Cardiac septum (tissue), 1 donor: ENCODE measurements at places on chromosomes 3 and 15.

GRCh38 chr15:99616773-99617342 lies 51.1 kb downstream of the MEF2A start:
- no peak for DNase-seq

DNA sequence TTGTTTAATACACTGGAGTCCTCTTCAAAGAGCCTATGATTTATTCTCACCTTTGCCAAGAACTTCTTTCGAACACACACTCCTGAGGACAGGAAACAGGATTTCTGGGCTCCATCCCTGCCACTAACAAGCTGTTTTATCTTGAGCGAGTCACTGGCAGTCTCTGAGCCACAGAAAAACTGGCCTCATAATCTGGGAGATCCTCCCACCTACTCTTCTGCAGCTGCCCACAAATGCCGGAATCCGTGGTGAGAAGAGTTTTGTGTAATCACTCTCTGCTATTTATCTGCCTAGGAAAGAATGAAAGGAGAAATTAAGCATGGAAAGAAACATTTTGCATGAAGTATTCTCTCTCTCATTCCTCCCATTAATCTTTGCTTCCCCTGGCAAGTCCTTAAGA lies 172.0 kb upstream of the TRIM42 start:
- no peak for DNase-seq

GRCh38 chr15:63492541-63493077 lies 11.8 kb upstream of the USP3 start:
- peak; percentile 2 for DNase-seq

- DNase-seq: no peak
Observed at GRCh38 chr3:123068601-123069381, 2.0 kb downstream of the PDIA5 start.

DNA sequence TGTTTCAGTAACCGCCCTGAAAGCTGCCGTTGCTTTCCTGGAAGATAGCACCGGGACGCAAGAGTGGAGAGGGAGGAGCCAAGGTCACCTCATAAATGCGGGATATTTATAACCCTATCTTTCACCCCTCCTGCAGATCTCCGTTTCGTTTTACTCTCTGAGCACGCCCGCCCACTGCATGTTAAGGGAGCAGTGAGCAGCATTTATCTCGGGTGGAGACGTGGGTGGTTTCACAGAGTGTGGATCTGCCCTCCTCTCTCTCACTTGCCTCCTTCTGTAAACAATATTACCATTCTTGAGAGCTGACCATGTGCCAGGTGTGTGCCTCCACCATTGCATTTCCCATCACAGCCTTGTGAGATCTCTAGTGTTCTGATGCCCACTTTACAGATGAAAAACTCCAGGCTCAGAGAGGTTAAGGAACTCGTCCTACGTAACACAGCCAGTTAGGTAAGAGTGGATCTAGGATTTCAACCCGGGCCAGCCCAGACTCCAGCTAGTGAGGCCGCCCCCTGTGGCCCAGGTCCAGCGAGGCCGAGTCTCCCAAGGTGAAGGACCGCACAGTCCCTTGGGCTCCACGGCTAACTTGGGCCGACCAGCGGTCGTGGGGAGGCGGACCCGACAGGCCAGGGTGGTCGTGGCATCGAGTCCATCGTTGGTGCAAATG lies 16.9 kb upstream of the SEMA4B start:
- peak; percentile 80 for DNase-seq

GRCh38 chr3:177618873-177619733 lies 421.8 kb upstream of the TBL1XR1 start:
- no peak for DNase-seq

DNA sequence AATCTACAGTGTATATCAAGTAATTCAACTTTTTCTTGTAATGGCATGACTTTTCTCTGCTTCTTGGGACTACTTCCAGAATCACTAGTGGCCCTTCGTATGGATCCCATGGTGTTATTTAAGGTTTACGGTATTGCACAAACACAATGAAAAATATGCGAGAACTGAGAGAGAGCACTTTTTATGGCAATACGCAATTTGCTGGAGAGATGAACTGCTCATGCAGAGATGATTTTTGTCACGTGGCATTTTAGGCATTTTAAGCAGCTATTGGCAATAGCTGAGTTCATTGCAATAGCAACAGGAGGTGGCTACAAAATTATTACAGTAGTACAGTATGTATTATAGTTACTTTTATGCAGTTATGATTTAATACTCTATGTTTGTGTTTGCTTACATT lies 294.0 kb downstream of the UBE2E2 start:
- no peak for DNase-seq

DNA sequence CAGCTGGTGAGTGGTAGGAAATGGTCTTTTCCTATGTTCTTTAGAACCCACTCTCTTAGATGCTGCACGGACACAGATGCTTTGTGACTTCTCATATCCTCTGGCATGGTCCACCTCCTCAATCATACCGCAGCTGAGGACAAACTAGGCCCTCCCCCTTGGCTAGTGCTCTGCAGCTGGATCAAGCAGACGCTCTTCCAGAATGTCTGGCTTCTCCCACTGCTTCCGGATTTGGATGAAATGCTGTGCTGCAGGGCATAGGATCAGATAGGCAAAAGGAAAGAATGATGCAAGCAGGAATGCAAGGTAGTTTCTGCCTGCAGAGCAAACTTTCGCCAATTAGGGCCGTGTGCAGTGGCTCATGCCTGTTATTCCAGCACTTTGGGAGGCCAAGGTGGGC lies 75.7 kb upstream of the SLC4A7 start:
- no peak for DNase-seq

- DNase-seq: no peak
Observed at GRCh38 chr3:118144919-118145318, 889.7 kb downstream of the IGSF11 start.

DNA sequence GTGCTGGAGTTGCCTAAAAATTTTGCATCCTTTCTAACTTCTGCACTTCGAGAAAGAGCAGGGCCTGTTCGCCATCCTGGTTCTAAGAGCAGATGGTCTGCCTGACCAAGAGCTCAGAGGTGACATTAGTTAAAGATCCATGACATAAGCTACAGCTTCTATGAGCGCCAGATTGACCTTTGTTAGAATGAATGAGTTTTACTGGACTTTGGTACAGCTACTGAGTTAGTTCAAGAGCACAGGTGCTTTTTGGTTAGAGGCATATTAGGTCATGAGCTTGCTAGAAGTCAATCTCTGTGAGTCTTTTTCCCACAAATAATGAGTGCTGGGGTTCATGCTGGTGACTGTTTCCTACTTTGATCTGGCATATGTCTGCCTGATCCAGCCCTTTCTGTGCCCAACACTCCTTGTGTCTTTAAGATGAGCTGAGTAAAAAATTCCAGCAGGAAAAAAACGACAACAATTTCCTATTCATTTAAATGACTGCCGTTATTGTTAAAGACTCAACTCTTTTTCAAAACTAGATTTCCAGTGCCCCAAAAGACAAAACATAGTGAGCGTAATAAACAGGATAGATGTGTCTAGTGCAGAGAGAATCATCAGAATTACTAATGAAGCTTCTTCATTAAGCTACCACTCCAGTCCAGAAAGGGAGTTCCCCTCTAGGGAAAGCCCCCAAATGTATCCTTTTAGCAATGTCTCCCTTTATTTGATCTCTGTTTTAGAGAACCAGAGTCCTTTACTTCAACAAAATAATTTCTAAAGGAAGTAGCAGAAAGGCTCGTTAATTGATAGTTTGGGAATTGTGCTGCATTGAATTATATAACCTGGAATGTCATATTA lies 152.9 kb downstream of the SLCO3A1 start:
- DNase-seq: no peak

GRCh38 chr15:81573098-81573746 lies 199.2 kb upstream of the TMC3 start:
- DNase-seq: no peak

DNA sequence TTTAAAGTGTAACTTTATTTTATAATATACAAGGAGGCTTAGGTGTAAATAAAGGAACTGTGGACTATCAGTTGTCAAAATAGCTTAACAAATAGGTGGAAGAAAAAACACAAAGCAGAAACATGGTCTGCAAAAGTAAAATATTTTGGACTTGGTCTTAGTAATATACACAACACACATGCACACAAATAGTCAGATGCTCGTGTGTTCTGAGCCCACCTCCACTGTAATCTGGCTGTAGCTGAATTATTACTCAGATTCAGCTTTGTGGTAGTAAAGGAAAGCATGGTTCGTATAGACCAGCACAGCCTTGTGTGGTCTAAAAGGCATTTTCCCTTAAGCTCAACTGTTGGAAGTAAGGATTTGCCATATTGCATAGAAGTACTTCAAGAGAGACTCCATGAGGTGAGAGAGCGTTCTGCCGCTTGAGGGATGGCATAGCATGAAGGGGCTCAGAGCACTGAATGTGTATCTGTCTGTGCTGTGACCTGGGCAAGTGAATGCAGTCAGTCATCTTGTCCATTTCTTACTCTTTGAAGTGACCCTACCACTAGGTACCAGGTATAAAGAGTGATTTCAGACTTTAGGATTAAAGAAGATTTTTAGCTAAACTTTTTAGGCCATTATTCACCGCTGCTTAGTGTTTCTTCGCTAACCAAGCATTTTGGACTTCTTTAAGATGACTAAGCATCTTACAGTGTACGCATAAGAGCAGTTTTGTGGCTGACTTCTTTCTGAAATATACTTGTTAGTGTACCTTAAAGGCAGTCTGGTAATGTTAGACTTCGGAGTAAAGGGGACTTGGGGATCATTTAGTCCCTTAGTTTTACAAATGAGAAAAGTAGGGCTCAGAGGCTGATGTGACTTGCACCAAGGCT lies 15.2 kb downstream of the TPM1 start:
- DNase-seq: no peak

- DNase-seq: peak; percentile 12
Observed at GRCh38 chr15:78197632-78198031, 36.7 kb downstream of the ACSBG1 start.

GRCh38 chr3:127792541-127793292 lies 29.6 kb downstream of the MGLL start:
- DNase-seq: peak; percentile 74

GRCh38 chr15:62788224-62788623 lies 254.3 kb upstream of the TPM1 start:
- DNase-seq: no peak

DNA sequence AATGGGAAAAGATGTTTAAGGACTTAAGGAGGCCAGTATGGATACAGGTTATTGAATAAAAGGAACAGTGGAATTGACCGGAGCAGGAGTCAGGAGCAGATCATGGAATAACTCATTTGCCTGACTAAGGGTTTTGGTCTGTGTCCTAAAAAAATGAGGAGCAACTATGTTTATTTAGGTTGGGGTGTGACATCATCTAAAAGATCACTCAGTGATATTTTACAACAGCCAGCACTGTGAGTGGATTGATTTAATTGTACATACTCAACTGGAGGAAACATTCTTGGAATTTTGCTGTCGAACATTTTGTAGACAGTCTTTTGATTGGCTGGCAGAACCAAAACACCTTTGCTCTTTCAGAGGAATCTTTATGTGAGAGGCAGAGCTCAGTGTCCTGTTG lies 348.6 kb upstream of the CDIN1 start:
- no peak for DNase-seq

DNA sequence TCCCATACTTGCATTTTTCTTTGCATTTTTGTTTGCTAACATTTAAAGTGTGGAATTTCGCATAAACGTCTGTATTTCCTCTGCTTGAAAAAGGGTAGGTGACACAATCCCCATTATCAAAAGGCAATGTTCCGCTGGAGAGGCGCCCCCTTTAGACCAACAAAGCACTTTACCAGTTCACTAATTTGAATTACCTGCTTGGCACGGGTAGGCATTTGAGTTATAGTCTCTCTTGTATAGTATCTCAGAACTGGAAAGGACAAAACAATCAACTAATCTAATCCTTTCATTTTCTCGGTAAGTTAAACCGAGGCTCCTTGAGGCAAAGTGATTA lies 775 bp upstream of the CCDC39 start:
- DNase-seq: no peak

- no peak for DNase-seq
Observed at GRCh38 chr3:178794711-178795110, 258.5 kb downstream of the KCNMB2 start.

DNA sequence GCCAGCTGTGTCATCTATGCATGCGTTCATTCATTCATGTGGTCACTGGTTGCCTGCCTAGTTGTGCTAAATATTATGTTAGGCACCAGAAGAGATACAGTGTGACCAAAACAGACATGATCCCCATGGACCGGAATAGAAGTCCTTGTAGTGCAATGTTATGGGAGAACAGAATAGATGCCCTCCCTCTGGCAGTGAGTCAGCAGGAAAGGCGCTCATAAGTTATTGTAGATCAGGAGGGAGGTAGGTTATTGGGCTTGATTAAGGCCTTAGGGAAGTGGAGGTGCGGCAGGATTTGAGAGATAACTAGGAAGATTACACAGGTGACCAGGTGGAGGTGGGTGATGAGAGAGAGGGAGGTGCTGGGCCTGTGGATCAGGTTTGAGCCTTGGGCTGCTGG lies 5.2 kb downstream of the MCTP2 start:
- no peak for DNase-seq

DNA sequence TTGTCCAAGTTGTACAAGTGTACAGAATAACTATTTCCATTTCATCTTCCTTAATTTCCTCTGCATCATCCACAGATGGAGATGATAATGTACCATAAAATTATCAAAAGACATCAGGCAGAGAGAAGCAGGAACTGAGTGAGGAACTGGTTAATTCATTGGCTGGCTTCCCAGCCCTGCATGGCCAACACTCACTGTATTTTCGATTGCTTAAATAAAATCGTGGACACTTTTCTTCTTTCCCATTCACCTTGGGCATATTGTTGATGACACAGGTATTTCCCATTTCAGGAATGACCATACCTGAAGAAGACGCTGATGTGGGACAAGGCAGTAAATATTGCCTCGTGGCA lies 144.2 kb upstream of the ABHD17C start:
- no peak for DNase-seq

DNA sequence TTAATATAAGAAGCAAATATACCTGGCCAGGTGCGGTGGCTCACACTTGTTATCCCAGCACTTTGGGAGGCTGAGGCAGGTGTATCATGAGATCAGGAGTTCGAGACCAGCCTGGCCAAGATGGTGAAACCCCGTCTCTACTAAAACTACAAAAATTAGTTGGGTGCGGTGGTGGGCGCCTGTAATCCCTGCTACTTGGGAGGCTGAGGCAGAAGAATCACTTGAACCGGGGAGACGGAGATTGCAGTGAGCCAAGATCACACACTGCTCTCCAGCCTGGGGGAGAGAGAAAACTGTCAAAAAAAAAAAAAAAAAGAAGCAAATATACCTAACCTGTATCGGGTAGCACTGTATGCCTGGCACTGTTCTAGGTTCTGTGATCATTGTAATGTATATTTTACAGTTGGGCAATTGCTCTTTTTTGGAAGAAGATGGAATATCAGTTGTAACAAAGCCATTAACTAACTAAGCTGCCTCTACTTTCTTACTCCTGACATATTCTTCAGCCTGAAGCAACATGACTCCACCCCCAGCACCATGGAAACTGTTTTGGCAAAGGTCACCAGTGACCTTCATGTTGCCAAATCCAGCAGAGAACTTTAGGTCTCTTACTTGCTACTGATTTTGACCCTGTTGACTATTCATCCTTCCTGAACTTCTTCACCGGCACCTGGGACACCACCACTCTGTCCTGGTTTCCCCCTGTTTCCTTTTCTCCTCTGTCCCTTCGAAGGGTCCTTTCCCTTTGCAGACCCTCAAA lies 203.8 kb downstream of the RPLP1 start:
- peak; percentile 51 for DNase-seq
